ENCODE measurements at places on chromosomes 7 and 10.

DNA sequence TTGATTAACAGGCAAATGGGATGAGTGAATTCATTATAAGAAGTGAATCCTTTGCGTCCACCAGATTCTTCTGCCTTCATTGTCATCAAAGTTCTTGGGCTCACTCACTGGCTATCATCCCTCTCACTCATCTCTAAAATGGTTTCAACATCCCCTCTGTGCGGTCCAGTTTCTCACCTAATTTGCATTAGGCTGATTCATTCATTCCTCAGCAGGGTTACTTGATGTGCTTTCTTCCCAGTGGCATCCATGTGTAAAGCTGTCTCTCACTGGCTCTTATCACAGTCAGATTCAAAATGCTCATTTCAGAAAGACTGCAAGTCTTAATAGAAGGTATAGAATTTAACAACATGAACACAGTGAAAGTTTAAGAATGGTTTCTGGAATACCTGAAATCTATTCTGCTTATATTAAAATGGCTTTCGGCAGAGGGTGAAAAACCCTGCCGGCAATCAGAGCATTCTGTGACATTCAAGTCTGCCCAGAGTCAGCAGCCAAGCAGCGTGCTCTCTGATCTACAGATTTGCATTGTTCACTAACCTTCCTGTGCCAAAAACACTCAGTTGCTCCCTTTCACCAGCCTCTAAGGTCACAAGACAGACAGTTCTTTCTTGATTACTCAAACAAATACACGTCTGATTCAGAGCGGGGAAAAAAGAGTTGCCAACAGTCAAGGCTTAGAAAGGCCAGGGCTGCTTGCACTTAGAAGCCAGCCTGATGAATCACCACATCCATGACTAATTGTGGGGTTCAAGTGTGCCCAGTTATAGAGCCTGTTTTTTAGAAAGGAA lies 106.7 kb downstream of the TES start:
- no peak for DNase-seq

- DNase-seq: no peak
Observed at GRCh38 chr10:64617085-64617484, 1095.9 kb downstream of the REEP3 start.

- DNase-seq: no peak
Observed at GRCh38 chr10:60099998-60100747, 193.8 kb upstream of the CCDC6 start.

DNA sequence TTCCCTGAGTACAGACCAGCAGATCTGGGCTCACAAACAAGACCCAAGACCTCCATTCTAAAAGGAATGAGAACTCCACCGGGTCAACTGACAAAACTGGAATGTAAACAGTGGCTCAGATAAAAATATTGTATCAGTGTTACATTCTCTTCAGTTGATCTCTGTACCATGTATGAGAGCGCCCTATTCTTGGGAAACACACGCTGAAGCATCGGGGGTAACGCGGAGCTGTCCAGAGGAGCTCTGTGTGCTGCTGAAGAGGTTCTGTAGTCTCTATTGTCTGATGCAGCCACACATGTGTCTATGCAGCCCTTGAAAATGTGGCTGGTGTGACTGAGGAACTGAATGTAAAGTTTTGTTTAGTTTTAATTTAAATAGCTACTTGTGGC lies 39.7 kb downstream of the HIPK2 start:
- DNase-seq: no peak

DNA sequence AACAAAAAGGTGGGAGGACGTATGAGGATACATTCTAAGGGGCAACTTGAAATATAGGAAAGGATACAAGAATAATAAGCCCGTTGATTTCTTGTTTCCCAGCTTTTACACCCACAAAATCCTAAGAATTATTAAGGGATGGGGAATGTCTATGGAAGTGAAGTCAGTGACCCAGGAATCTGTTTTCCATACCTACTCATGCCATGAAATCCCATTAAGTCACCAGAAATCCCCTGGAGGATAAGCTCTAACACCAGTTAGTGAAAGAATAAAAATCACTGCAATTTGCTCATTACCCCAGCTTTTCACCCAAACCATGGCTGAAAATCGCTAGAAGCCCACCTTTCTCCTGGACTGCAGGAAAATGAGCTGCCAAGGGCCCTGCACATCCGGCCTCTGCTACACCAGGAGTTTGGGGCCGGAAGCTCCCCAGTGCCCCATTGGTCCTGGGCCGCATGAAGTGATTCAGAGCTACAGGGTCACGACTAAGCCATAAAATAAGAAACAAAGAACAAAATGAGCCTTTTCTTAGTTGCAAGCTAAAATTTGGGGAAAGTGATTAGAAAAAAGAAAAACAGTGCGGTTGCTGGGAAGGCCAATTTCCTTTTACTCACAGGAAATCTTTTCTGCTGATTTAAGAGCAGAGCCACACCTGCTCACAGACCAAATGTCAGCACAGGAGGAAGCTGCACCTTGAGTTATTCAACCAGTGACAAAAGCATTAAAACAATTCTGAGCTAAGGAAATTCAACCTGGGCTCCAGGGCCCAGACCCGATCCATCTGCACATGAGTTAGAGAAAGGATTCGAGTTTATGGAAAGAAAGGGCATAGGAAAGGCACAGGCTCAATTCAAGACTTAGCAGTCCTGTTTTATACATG lies 40.3 kb downstream of the HIPK2 start:
- no peak for DNase-seq

- no peak for DNase-seq
Observed at GRCh38 chr10:72784551-72785351, 92.8 kb downstream of the MCU start.

- no peak for DNase-seq
Observed at GRCh38 chr7:26279405-26279804, 12.3 kb upstream of the SNX10 start.

DNA sequence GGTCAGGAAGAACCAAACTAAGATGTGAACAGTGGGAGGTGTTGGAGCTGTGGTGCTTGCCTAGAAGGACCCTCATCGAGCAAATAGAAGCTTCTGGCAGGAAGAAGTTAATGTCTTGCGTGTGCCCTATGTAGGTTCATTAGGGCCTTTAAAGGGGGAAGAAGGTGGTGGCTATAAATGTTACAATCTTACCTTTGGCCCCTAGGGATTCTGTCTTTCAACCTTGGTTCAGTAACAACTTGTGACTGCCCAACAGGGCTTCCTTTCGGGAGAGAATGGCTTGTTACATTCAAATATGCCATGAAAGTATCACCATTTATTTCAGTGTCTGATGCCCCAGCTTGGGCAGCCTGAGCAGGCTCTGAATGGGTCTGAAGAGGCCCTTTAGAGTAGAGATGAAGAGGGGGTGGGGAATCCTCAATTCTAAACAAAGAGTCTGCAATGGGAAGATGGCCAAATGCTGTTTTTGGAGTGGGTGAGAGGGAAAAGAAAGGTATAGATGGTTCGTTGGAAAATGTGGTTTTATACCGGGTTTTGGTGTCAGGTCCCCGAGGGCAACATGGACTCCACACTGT lies 108.0 kb downstream of the TCF7L2 start:
- no peak for DNase-seq

DNA sequence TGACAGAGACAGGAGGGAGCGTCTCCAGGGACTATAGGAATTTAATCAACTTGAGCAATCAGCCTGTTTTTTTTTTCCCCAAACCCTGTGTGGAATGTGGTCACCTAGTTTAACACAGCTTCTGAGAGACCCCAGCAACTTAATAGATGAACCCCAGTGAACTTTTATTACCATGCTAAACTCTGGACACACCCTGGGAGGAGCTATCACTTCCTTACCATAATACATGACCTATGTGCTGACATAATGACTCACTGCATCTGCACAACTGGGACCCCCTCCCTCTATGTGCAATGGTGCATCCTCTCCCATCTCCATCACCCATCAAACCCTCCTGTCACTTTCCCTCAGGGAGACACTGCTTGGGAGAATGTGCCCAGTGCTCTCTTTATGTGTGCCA lies 83.7 kb downstream of the EPC1 start:
- no peak for DNase-seq

Data from GDM1 (cell line).